Activated naive CD8-positive, alpha-beta T cell treated with anti-CD3 and anti-CD28 coated beads for 36 hours (primary cell): ENCODE measurements at places on chromosomes 6 and 20. TPM values are rescaled to one million over a fixed set of nuclear protein-coding genes. Genes with fewer than 3 reads are reported as not detected.
A peak's percentile ranks its signal among the peaks of the same experiment; 100 is the strongest.

The SLC35D3 gene
- not detected for total RNA-seq

The STMND1 gene
- total RNA-seq = not detected

The SERINC3 gene
- total RNA-seq = 38.8 TPM

The DCDC2 gene
- total RNA-seq = not detected

The FOXF2 gene
- total RNA-seq = not detected

The FAM184A gene
- total RNA-seq = 2.7 TPM

The LPA gene
- not detected for total RNA-seq

The MUCL3 gene
- not detected for total RNA-seq

DNA sequence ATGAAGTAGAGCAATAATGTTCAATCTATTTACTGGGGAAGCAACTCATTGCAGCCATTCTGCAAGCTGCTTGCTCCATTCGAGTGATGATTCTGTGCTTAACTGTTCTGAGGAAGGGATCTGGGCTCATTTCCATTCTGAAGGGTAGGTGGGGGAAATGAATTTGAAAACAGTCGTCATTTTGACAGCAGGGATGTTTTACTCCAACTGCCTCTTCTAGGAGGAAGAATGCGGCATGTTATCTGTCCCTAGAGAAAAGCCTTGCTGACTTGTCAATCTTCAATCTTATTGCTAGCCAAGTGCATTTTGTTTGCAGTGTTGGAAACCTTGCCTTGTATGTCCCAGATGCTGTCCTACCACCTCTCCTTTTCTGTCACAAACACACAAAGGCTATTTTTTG, 105.9 kb downstream of the PRDM13 start:
- no peak overlapping the region for H3K27ac ChIP-seq
- H3K4me3 ChIP-seq = no peak overlapping the region
- peaks cover 16% of the 10 kb centered on the region for H3K27me3 ChIP-seq
- H3K4me1 ChIP-seq = no peaks in the 10 kb centered on the region

DNA sequence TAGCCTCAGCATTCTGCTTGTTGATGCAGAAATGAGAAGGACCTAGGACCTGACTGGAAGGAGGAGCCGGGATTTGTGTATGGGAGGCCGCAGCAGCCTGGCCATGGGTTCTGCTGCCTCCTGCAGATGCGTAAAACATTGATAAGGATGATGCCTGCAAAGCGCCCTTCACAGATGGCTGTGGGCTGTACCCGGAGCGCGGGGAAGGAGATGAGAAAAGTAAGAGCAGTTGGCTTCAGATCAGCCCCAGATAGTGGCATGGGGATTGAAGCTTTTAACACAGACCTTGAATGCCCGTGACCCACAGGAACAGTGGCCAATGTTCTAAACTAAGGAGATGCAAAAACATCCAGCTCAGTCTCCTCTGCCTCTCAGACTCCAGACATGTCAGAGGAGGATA, 136.4 kb upstream of the KCNG1 start:
- H3K27ac ChIP-seq = no peak overlapping the region
- no peak for DNase-seq
- no peaks in the 10 kb centered on the region for H3K36me3 ChIP-seq
- H3K27me3 ChIP-seq = peaks cover 55% of the 10 kb centered on the region
- H3K4me1 ChIP-seq = peaks cover 3% of the 10 kb centered on the region

GRCh38 chr6:15485936-15486335, 176.9 kb downstream of the DTNBP1 start:
- no peak overlapping the region for H3K27ac ChIP-seq
- H3K36me3 ChIP-seq = peaks cover 20% of the 10 kb centered on the region
- peaks cover 37% of the 10 kb centered on the region for H3K4me1 ChIP-seq
- no peaks in the 10 kb centered on the region for H3K27me3 ChIP-seq
- no peak for DNase-seq
- H3K4me3 ChIP-seq = no peak overlapping the region

DNA sequence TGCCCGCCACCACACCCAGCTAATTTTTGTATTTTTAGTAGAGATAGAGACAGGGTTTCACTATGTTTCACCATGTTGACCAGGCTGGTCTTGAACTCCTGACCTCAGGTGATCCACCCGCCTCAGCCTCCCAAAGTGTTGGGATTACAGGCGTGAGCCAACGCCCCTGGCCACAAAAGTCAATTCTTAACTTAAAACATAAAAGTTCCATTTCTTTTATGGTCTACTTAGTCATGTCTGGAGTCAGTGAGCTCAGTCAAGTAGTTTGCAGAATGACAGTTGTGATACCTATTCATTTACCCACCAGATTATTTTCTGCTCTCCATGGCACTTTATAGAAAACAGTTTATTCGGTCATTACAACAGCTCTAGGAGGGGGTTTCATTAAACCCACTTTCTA, 103.1 kb upstream of the ESR1 start:
- DNase-seq = peak; percentile 23
- peaks cover 14% of the 10 kb centered on the region for H3K27me3 ChIP-seq
- peaks cover 5% of the 10 kb centered on the region for H3K36me3 ChIP-seq
- no peak overlapping the region for H3K4me3 ChIP-seq
- H3K4me1 ChIP-seq = peaks cover 39% of the 10 kb centered on the region

GRCh38 chr6:105459864-105460263, 57.0 kb upstream of the PREP start:
- H3K27me3 ChIP-seq = peaks cover 3% of the 10 kb centered on the region
- H3K36me3 ChIP-seq = no peaks in the 10 kb centered on the region
- no peak overlapping the region for H3K4me3 ChIP-seq
- H3K4me1 ChIP-seq = peaks cover 3% of the 10 kb centered on the region

DNA sequence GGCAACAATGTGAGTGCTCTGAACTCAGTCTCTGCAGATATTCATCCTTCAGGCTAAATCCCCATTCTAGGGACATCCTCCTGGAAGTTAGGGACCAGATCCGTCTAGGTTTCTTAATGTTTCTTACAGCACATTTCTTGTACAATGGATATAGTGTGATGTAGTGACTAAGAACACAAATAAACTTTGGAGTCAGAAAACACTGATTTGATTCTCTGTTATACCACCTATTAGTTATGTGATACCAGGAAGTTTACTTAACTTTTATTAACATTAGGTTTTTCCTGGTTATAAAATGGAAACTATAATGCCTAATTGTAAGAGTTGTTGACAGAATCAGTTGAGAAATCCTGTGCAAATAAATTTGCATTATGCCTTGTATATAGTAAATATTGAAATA, 57.6 kb upstream of the KCNQ5 start:
- H3K4me1 ChIP-seq = no peaks in the 10 kb centered on the region
- DNase-seq = no peak
- no peak overlapping the region for H3K27ac ChIP-seq
- no peak overlapping the region for H3K4me3 ChIP-seq
- no peaks in the 10 kb centered on the region for H3K27me3 ChIP-seq

DNA sequence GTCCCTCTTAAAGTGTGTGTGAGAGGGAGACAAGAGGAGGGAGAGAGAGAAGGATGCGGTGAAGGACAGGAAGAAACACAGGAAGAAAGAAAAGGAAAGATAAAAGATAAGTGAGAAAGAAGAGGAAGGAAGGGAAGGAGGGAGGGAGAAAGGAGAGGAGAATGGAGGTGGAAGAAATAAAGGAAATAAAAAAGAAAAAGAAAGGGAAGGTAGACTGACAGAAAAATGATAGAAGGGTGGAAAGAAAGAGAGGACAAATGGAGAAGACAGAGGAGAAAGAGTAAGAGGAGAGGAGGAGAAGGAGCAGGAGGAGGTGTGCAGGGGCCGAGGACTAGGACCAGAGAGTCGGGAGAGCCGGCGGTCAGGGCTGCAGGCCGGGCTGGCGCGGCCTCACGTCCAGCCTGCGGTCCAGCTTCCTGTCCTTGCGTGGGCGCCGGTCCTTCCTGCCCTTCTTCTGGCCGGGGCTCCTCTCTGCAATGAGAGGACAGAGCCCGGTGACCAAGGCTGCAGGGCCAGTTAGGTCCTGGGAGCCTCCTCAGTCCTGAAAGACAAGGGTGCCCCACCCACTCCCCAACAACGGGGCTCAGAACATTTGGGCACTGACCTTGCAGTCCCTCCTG, 42.0 kb downstream of the RSPO4 start:
- peaks cover 5% of the 10 kb centered on the region for H3K4me1 ChIP-seq
- H3K27me3 ChIP-seq = peaks cover 32% of the 10 kb centered on the region
- no peak overlapping the region for H3K4me3 ChIP-seq

DNA sequence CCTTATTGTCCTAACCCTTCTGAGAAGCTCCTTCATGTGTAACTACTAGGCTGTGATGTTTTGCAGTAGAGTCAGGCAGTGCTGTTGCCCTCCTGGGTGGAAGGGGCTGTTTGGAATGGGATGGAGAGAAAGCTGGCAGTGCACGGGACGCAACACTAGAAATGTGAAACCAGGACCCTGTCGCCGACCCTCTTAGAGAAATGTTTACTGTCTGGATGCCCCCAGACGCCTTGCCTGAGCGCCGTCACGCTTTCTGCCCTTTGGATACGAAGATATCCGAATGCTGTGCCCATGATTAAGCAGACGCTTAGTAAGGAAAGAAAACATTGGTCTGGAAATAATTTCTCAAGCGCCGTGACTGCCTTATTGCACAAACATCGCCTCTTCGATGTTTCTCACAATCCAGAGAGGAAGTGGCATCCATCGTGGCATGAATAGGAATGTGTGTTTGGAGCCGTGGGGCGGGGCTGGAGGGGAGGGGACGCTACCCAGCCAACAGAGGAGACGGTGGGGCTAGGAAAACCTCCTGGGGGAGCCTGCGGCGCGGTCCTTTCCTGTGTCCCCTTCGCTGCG, 661 bp upstream of the PPP1R14C start:
- H3K27ac ChIP-seq = no peak overlapping the region
- DNase-seq = no peak
- peaks cover 75% of the 10 kb centered on the region for H3K27me3 ChIP-seq
- H3K4me3 ChIP-seq = peak overlapping the region; percentile 38
- no peaks in the 10 kb centered on the region for H3K36me3 ChIP-seq
- H3K4me1 ChIP-seq = peaks cover 10% of the 10 kb centered on the region

DNA sequence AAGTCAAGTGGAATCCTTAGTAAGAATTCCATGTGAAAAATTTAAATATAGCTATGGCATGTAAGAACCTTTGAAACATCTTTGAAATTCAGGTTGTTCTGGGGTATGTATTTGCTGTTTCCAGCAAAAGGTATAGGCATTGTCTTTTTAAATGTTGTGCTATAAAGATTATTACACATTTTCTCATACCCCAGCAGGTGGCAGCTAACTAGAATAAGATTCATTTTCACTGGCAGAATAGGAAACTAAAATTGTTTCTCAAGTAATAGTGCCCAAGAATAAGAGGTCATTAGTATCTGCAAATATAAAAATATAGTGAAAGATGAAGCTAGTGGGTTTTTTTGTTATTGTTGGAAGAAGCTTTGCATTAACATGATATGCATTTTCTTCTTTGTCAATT, 1.8 kb downstream of the GRIK2 start:
- H3K27ac ChIP-seq = no peak overlapping the region
- no peak overlapping the region for H3K4me3 ChIP-seq
- peaks cover 73% of the 10 kb centered on the region for H3K27me3 ChIP-seq
- no peaks in the 10 kb centered on the region for H3K4me1 ChIP-seq

- DNase-seq = no peak
- H3K27me3 ChIP-seq = peaks cover under 1% of the 10 kb centered on the region
- H3K4me3 ChIP-seq = no peak overlapping the region
- H3K36me3 ChIP-seq = no peaks in the 10 kb centered on the region
Observed at GRCh38 chr6:52634211-52634610, 36.7 kb upstream of the TMEM14A start.

GRCh38 chr6:107105511-107106116, 9.7 kb downstream of the BEND3 start:
- H3K4me1 ChIP-seq = peaks cover 2% of the 10 kb centered on the region
- no peak overlapping the region for H3K27ac ChIP-seq
- DNase-seq = no peak
- H3K4me3 ChIP-seq = no peak overlapping the region
- no peaks in the 10 kb centered on the region for H3K27me3 ChIP-seq
- H3K36me3 ChIP-seq = no peaks in the 10 kb centered on the region

DNA sequence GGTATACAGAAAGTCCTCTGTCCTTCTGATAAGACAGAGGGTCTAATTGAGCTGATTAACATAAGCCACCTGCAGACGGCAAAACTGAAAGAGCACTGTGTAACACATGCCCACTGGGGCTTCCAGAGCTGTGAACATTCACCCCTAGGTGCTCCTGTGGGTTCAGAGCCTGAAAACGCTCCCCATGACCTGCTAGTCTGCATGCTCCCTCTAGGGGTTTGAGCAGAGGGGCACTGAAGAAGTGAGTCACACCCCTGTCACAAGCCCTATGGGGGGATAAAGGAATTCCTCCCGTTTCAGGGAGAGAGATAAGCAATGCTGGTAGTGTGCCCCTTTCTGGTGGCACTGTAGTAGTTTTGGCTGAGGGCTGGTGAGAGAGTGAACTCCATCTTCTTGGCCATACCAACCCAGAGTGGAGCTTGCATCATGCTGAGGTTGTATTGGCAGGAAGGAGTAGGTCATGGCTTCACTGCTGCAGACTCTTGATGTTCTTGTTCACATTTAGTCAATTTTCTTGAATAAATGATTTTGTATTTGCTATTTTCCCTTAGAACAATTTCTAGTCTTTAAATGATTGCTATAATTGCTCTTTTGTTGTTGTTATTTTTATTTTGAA, 637.5 kb upstream of the MAN1A1 start:
- DNase-seq = no peak
- no peaks in the 10 kb centered on the region for H3K27me3 ChIP-seq
- H3K4me3 ChIP-seq = no peak overlapping the region
- H3K4me1 ChIP-seq = no peaks in the 10 kb centered on the region
- H3K27ac ChIP-seq = no peak overlapping the region
- no peaks in the 10 kb centered on the region for H3K36me3 ChIP-seq

DNA sequence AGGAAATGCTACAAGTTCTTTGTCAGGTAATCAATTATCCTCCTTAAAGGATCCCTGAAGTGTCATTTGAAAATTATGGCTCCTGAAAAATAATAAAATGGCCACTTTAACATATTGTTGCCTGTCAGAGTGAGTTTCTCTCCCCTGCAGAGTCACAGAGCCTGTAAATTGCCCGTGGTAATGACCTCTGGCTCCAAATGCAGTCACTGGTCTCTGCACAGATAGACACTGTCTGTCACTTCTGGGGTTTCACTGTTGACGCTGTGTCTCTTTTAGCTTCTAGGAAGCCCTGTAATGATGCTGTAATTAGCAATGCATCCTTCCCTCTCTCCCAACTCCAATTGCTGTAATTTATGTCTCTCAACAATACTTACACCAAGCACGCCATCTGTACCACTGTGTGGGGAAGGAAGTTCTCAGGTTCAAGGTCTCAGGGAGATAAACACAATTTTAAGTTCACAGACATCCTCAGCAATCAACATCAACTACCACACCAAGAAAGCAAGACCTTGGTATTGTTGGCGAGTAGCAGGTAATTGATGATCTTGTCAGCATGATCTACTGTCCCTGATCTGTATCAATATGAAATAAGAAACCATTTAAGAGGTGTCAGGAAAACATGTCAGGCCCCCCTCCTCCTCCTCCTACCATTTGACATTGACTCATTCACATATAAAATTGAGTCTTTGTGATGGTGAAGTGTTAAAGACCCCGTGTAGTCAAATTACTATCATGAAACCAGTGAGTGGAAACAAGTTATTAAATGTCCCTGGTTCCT, 91.2 kb upstream of the SULF2 start:
- no peak for DNase-seq
- peaks cover 4% of the 10 kb centered on the region for H3K27me3 ChIP-seq
- no peak overlapping the region for H3K4me3 ChIP-seq
- no peaks in the 10 kb centered on the region for H3K4me1 ChIP-seq
- no peaks in the 10 kb centered on the region for H3K36me3 ChIP-seq
- H3K27ac ChIP-seq = no peak overlapping the region
